ENCODE measurements at places on chromosomes 4 and X. TPM values are rescaled to one million over a fixed set of nuclear protein-coding genes. Genes with fewer than 3 reads are reported as not detected.

TREX2 gene
- total RNA-seq: not detected

DUX4 gene
- total RNA-seq: not detected

USP26 gene
- total RNA-seq: not detected

VCX3A gene
- total RNA-seq: not detected

PDZD4 gene
- 0.61 TPM for total RNA-seq

GIMD1 gene
- total RNA-seq: not detected

ALAS2 gene
- not detected for total RNA-seq

SLC10A6 gene
- total RNA-seq: 1.9 TPM

ABLIM2 gene
- 277 TPM for total RNA-seq

VCX gene
- not detected for total RNA-seq

SLC7A11 gene
- total RNA-seq: not detected

TMSB4X gene
- 512 TPM for total RNA-seq

CTSO gene
- 2.9 TPM for total RNA-seq

STPG2 gene
- total RNA-seq: not detected

PLAC1 gene
- not detected for total RNA-seq

EDA2R gene
- 0.26 TPM for total RNA-seq

ADAMTS3 gene
- 0.41 TPM for total RNA-seq

CYSLTR1 gene
- 0.24 TPM for total RNA-seq

GABRG1 gene
- total RNA-seq: not detected

GABRE gene
- total RNA-seq: 3.3 TPM

ARAP2 gene
- 0.32 TPM for total RNA-seq

AWAT2 gene
- total RNA-seq: not detected

SSX1 gene
- not detected for total RNA-seq

CLGN gene
- total RNA-seq: 0.20 TPM

RAB41 gene
- not detected for total RNA-seq

GYPB gene
- not detected for total RNA-seq

NLGN4X gene
- total RNA-seq: 0.31 TPM

SYTL5 gene
- total RNA-seq: not detected

SCRG1 gene
- total RNA-seq: not detected

RPS6KA6 gene
- total RNA-seq: 0.05 TPM

SCML2 gene
- 1.9 TPM for total RNA-seq

AVPR2 gene
- 1.5 TPM for total RNA-seq

MTCP1 gene
- total RNA-seq: 2.2 TPM

BGN gene
- total RNA-seq: 4.8 TPM

PASD1 gene
- not detected for total RNA-seq

PTTG2 gene
- not detected for total RNA-seq
